ENCODE measurements at places on chromosomes 16 and 17. TPM values are rescaled to one million over a fixed set of nuclear protein-coding genes. Genes with fewer than 3 reads are reported as not detected.

- DNase-seq: no peak
Measured at GRCh38 chr16:50509521-50510341, 38.5 kb upstream of the NKD1 start.

DNA sequence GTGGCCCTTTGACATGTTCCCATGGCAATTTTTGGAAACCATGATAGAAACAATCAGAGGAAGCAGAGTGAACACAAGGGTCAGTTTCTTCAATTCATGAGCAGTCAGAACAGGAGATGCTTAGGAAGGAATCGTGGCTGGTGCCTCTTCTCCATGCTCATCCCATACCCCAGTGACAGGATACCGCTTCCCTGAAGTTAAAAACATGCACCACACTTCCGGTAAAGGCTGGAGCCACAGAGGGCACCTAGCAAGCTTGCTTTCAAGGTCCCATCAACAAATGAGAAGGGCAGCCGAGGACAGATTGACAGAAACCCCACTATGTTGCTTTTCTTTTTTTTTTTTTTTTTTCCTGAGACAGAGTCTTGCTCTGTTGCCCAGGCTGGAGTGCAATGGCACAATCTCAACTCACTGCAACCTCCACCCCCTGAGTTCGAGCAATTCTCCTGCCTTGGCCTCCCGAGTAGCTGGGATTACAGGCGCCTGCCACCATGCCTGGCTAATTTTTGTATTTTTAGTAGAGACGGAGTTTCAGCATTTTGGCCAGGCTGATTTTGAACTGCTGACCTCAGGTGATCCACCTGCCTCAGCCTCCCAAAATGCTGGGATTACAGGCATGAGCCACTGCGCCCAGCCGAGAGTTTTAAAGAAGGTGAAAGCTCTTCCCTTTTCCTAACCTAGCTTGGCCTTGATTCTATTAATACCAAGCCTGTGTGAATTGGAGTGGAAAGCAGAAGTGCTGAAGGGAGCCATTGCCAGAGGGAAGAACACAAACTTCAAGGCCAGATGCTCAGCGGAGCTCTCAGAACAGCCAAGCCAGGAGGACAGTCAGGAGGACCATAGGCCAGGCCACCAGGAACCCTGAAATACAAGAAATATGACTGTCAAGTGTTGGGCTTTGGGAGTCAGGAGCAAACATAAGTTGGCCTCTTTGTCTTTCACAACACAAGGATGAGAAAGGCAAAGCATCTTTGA is 16.6 kb downstream of the GP2 start:
- no peak for DNase-seq

- DNase-seq: no peak
Measured at GRCh38 chr16:86308514-86308913, 201.8 kb upstream of the FOXF1 start.

Gene MRM1
- total RNA-seq: 13.7 TPM

Data from epithelial cell of proximal tubule (primary cell).